Stimulated activated CD4-positive, alpha-beta T cell treated with anti-CD3 and anti-CD28 coated beads, Interleukin-2, amount 100 ng/mL, for 4 hours (primary cell): ENCODE measurements at places on chromosomes 11 and 22.

- DNase-seq: no peak
These were observed 1.3 kb downstream of the FAM118A start for GRCh38 chr22:45310977-45311531.

DNA sequence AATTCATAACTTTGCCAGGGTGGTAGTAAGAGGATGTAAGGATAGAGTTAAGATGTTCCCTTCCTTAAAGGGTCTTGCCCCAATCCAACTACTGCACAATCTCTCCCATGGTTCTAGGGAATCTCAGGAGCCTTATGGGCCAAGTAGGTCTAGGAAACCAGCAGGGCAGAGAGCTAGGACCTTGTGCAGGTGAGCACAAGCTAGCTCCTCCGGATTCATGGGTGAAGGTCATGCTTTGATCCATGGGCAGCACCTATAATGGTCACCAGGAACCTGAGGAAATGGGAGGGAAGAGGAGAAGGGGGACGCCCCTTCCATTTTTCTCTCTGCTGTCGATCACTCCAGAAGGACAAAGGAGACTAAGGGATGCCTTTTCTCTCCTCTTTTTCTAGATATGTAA is 16.8 kb downstream of the KCNJ11 start:
- DNase-seq: no peak

- DNase-seq: no peak
These were observed 577 bp downstream of the MRPL17 start for GRCh38 chr11:6682591-6682935.

- no peak for DNase-seq
These were observed 32.9 kb downstream of the BMAL1 start for GRCh38 chr11:13310443-13310842.

GRCh38 chr11:108241330-108242037 is 18.6 kb downstream of the ATM start:
- no peak for DNase-seq

GRCh38 chr11:76830639-76831327 is 29.9 kb upstream of the ACER3 start:
- DNase-seq: no peak

DNA sequence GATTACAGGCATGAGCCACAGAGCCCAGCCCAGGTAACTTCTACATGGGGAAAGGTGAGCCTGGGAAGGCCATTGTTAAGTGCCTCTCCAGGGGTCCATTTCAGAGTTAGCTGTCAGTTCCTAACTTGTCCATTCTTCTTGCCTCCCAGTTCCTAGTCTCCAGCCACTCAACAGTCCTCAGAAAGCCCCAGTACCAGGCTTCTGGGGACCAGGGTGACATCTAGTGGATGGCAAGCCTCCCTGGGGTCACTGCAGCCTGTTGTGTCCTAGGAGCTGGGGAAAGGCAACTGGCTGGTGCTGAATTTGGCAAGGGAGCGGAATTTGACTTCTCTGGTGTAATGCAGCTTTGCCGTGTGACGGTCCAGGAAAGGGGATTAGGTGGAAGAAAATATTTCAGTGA is 2.1 kb downstream of the LGALS12 start:
- no peak for DNase-seq

DNA sequence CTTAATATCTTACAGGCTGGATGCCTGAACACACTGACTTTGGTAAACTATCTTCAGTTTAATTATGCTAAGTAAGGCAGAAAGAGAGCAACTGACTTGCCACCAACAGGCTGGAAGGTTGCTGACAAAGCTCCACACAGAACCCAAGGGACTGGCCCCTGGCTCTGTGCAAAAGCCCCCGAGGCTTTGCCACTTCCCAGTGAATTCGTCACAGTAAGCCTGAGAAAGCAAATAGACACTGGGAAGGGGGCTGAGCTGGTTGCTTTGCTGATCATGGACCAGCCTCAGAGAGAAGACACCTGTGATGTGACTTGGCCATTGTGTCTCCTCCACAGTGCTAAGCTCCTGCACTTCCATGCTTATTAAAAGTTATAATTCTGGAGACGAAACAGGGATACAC is 91.7 kb downstream of the BLID start:
- DNase-seq: no peak

- DNase-seq: no peak
These were observed 2.2 kb downstream of the BRD1 start for GRCh38 chr22:49825436-49825835.
